ENCODE measurements at places on chromosomes 13 and 19.

DNA sequence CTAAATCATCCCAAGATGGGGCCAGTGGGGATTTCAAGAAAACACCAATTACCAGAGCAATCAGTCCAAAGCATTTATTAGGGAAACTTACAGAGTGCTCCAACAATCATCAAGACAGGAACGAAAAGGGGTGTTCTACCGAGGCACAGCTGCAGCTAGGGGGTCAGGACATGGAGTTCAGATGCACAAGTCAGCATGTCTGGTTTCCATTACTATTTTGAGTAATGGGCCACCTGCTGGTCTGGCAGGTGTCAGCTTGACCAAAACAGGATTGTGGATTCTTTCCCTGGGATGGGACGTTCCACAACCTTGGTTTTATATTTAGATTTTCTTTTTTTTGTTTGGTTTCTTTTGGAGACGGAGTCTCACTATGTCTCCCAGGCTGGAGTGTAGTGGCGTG is 3.9 kb upstream of the UBL5 start:
- DNase-seq, result no peak

DNA sequence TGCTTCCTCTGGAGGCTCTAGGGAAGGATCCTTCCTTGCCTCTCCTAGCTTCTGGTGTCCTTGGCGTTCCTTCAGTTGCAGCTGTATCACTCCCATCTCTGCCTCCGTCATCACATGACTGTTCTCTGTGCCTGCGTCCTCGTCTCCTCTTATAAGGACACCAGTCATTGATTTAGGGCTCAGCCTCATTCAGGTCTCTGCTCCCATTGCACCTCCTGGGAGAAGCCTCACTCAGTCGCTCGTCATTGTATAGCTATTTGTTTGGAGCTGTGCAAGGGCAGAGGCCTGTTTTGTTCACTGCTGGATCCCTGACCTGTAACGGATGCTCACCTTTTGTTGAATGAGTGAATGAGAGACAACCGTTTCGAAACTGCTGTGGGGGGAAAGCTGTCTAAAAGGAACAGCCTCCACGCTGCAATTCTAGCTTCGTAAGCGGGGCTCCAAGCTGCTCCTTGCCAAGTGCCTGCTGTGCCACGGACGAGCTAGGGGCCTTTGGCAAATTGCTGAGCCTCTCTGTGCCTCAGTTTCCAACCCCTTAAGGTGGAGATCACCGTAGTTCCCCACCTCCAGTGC is 17.2 kb downstream of the BRSK1 start:
- DNase-seq, result no peak

DNA sequence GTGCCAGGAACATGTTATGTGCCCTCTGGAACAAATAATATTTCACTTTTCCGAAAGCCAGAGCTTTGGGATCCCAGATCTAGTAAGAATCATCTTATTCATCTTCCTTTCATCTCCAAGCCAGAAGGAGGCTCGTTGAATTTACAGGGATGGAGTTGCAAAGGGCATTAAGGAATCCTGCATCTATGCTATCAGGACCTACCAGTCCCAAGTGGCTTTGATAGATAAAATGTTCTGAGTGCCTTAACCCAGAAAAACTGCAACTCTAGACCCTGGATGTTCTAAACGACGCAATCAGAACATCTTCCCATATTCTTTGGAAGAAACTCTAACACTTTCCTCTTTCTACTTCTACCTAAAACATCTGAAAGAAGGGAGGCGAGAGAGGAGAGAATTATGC is 9.2 kb upstream of the EDDM13 start:
- DNase-seq, result no peak

DNA sequence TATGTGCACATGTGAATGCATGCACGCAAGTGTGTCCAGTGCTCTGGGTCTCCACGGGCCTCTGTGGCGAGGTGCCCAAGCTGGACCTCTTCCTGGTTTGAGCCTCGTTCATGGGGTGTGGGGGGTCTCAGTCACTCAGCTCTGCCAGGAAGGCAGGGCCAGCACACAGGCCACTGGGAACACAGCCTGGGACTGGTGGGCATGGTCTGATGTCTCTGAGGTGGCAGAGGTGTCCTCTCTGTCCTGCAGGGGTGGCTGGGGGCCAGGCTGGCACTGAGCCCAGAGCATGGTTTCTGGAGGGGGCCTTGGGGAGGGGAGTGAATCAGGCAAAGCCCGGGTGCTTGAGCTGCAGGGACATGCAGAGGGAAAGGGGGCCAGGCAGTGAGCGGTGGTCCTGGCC is 9.4 kb downstream of the LRP3 start:
- DNase-seq, result no peak

GRCh38 chr19:16024266-16025107 is 51.8 kb upstream of the TPM4 start:
- DNase-seq, result no peak

GRCh38 chr19:32168111-32168510 is 177.3 kb upstream of the ZNF507 start:
- no peak for DNase-seq

DNA sequence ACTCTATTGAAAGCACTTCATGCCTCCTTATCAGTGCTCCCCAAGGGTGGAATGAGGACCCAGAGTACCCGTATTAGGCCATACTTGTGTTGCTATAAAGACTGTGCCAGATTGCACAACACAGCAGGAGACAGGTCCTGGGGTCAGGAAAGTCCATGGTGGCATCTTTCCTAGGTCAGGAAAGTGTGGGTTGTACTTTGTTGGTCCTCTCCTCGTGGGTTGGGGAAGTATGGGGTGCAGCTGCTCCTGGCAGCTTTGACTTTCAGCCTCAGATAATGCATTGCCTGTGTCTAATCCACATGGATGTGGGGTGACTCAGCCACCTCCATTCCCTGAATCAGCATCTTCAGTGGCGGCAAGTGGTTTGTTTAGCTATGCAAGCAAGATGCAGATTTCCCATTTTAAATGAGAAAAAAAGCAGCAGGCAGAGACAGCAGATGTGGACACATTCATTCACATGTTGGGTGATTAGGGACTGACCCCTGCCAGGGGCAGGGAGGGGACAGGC is 8.4 kb upstream of the CYP2B6 start:
- no peak for DNase-seq

DNA sequence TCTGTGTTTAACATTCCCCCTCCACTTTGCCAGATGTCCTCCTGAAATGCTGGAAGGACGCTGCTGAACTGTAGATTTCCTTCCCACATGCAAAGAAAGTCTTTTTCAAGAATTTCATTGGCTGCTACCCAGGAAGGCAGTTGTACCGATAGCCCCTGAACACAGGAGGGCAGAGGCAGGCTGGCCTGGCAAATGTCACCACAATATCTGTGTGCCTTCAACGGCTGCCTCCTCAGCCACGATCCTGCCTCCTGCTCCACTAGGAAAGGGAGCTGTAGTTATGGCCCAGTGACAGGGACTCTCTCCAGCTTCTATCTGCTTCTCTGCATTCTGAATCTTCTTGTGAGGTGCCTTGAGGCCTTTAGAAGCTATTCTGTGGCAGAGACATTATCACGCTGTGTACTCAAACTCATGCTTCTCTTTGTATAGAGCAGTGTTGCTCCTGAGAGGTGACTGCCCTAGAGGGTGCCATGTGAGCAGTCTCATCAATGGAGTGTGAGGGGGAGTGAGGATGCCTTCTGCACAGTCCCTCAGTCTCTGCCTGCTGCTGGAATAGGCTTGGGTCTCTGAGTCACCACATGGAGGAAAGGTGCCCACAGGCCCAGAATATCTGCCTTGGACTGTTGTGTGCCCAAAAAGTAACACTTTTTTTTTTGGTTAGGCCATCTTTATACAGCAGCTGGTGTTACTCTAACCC is 279.8 kb downstream of the DNAJC15 start:
- peak; percentile 24 for DNase-seq

DNA sequence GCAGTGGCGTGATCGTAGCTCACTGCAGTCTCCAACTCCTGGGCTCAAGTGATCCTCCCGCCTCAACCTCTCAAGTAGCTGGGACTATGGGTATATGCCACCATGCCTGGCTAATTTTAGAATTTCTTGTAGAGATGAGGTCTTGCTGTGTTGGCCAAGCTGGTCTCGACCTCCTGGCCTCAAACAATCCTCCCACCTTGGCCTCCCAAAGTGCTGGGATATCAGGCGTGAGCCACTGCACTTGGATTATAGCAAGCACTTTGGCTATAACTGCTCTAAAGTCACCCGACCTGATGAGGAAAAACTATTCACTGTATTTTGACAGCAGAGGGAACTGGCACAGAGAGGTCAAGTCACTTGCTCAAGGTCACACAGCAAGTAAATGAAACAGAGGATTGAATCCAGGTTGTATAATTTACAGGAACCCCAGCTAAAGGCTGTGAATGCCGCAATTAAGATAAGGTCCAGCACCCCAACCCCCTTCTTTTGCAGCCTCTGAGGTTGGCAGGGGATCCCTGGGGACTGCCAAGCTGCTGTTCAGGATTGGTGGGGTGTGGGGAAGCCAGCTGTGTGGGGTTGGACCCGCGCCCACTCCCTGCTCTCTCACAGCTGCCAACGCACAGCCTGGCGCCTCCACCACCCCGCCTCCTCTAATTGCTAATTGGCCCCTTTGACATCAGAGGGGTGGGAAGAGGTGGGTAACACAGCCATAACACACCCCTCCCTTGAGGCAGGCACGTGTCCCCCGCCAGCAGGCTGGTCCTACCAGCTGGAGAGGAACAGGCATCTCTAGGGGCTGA is 6.0 kb downstream of the TMIGD2 start:
- DNase-seq, result no peak

- no peak for DNase-seq
Observed at GRCh38 chr13:44140888-44141724, 232.5 kb upstream of the SERP2 start.

- no peak for DNase-seq
Observed at GRCh38 chr13:33257841-33258807, 27.4 kb downstream of the STARD13 start.

DNA sequence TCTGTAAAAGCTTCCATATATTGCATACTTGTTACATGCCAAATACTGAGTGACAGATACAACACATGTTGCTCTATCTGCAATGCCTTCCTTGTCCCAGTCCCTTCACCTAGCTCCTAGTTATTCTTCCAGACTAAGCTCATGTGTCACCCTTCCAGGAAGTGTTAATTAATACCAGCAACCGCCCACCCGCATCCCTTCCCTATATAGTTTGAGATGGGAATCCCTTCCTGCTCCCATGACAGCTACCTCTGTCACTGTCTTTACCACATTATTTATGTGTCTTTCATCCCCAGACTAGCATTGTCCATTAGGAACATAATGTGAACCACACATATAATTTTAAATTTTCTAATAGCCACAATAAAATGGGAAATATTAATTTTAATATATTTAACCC is 49.5 kb upstream of the FRY start:
- DNase-seq, result no peak

- DNase-seq, result no peak
Observed at GRCh38 chr13:47112205-47112902, 215.5 kb upstream of the HTR2A start.

DNA sequence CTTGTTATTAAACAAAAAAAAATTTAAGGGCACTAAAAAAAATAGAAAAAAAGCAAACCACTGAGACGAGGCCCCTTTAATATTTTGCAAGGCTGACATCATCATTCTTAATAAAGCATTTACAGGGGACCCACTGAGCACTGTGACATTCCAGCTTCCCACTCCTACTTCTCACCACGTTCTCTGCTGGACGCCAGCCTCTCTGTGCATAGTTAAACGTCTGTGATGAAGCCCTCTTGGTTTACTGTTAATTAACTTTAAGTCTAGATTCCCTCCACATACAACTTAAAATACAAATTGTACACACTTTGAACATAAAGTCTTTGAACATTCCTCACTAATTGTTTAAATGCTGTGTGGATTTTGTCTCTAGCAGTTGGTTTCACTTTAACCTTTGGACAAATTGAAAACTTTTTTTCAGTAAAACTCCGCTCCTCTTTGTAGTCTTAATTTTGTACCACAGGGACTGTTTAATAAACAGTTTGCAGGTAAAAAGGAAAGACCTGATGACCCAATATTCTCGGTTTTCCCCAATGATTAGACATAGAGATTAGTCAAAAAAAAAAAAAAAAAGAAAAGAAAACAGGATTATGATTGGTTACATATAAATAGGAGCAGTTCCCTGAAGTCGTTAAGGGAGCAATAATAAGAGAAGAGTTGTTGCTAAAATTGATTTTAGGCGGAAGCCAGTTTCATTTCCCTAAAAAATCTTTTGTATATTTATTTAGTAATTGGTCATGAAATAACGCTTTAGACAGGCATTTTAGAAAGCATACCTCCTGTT is 219.8 kb downstream of the MZT1 start:
- DNase-seq, result no peak

All from uterus (tissue), 4 donors.